ENCODE measurements at places on chromosomes 4 and X.

GRCh38 chr4:70239131-70239883, 3.1 kb upstream of the CSN3 start:
- H3K27me3 ChIP-seq = no peaks in the 10 kb centered on the region
- no peak overlapping the region for H3K4me3 ChIP-seq
- peak; percentile 28 for DNase-seq
- H3K36me3 ChIP-seq = no peaks in the 10 kb centered on the region
- H3K4me1 ChIP-seq = peaks cover 32% of the 10 kb centered on the region

GRCh38 chr4:122099896-122100295, 52.2 kb upstream of the BLTP1 start:
- H3K4me1 ChIP-seq = no peaks in the 10 kb centered on the region
- no peak overlapping the region for H3K4me3 ChIP-seq

DNA sequence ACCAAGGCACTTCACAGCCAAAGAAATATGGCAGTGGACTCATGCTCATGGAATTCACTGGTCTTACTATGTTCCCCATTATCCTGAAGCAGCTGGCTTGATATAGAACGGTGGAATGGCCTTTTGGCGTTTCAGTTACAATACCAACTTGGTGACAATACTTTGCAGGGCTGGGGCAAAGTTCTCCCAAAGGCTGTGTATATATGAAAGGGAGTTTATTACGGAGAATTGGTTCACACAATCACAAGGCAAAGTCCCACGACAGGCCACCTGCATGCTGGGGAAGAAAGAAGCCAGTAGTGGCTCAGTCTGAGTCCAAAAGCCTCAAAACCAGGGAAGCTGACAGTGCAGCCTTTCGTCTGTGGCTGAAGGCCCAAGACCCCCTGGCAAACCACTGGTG, 50.8 kb upstream of the SMARCAD1 start:
- no peaks in the 10 kb centered on the region for H3K27me3 ChIP-seq
- no peak overlapping the region for H3K27ac ChIP-seq
- no peak for DNase-seq
- H3K36me3 ChIP-seq = no peaks in the 10 kb centered on the region

- no peaks in the 10 kb centered on the region for H3K27me3 ChIP-seq
- H3K27ac ChIP-seq = no peak overlapping the region
- no peak for DNase-seq
- peaks cover 31% of the 10 kb centered on the region for H3K4me1 ChIP-seq
- H3K36me3 ChIP-seq = no peaks in the 10 kb centered on the region
- H3K4me3 ChIP-seq = no peak overlapping the region
Measured at GRCh38 chr4:47562297-47562696, 77.2 kb downstream of the ATP10D start.

DNA sequence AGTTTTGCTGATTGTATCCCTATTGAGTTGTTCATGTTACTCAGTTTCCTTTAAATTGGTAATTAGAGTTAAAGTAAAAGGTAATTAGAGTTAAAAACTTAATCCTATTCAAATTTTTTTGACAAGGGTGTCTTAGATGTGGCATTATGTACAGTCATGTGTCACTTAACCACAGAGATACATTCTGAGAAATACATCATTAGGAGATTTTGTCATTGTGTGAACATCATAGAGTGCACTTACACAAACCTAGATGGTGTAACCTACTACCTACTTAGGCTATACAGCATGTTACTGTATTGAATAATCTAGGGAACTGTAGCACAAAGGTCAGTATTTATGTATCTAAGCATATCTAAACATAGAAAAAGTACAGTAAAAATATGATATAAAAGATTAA, 39.2 kb downstream of the BEX3 start:
- H3K36me3 ChIP-seq = no peaks in the 10 kb centered on the region
- no peaks in the 10 kb centered on the region for H3K27me3 ChIP-seq
- H3K4me3 ChIP-seq = no peak overlapping the region
- no peaks in the 10 kb centered on the region for H3K4me1 ChIP-seq
- H3K27ac ChIP-seq = no peak overlapping the region
- DNase-seq = no peak

DNA sequence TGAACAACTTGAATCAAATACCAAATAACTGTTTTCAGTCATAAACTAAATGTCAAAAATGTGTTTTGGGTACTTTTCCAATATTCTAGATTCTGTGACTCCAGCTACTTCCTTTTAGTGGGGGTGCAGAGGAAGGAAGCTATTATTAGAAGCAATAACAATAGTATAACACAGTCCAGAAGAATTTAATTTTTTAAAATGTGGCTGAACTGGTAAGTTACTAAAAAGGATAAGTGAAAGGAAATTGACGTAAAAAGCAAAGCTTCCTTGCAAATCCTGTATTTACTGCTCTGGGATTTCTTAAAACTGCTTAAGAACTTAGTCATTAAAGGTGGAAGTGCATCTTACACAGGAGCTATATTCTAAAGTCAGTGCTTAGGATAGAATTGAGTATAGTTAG, 53.2 kb downstream of the MOSPD2 start:
- H3K27me3 ChIP-seq = no peaks in the 10 kb centered on the region
- DNase-seq = no peak
- H3K36me3 ChIP-seq = no peaks in the 10 kb centered on the region
- H3K27ac ChIP-seq = no peak overlapping the region

GRCh38 chr4:145731028-145731427, 51.1 kb downstream of the C4orf51 start:
- DNase-seq = peak; percentile 77
- H3K4me1 ChIP-seq = peaks cover 16% of the 10 kb centered on the region
- H3K27me3 ChIP-seq = no peaks in the 10 kb centered on the region
- H3K36me3 ChIP-seq = no peaks in the 10 kb centered on the region
- H3K4me3 ChIP-seq = no peak overlapping the region

DNA sequence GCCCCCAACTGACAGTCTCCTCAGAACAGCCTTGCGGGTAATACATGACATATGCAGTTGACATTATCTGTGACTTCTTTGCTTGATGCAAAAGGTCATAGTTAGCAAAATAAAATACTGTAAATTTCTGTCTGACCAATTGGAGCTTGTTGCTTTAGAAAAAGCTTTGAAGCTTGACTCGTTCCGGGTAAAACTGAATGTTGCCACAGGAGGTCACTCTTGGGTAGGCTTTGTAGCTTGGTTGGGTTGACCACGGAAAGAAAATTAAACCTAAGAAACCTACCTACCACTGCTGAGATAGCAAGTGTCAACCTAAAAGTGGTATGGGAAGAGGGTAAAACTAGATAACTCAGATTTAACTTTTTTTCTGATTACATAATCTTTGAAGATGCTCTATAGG, 23.2 kb downstream of the PRPS2 start:
- no peak overlapping the region for H3K27ac ChIP-seq
- H3K27me3 ChIP-seq = no peaks in the 10 kb centered on the region
- H3K36me3 ChIP-seq = peaks cover 7% of the 10 kb centered on the region
- no peak overlapping the region for H3K4me3 ChIP-seq
- H3K4me1 ChIP-seq = no peaks in the 10 kb centered on the region
- DNase-seq = peak; percentile 29

GRCh38 chr4:156390599-156391324, 437.1 kb upstream of the CTSO start:
- H3K4me1 ChIP-seq = no peaks in the 10 kb centered on the region
- no peak overlapping the region for H3K27ac ChIP-seq
- no peaks in the 10 kb centered on the region for H3K27me3 ChIP-seq
- H3K4me3 ChIP-seq = no peak overlapping the region
- no peaks in the 10 kb centered on the region for H3K36me3 ChIP-seq
- DNase-seq = no peak

DNA sequence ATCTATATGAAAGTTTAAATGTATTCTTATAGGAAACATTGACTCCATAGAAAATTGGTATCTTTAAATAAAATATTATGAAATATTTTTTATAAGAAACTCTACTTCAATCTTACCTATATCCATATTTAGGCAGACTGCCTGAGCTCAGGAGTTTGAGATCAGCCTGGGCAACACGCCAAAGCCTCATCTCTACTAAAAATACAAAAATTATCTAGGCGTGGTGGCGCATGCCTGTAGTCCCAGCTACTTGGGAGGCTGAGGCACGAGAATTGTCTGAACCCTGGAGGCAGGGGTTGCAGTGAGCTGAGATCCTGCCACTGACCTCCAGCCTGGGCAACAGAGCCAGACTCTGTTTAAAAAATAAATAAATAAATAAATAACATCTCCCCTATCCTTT, 47.5 kb downstream of the PABPC4L start:
- no peak for DNase-seq
- no peaks in the 10 kb centered on the region for H3K27me3 ChIP-seq
- H3K4me3 ChIP-seq = no peak overlapping the region
- no peaks in the 10 kb centered on the region for H3K36me3 ChIP-seq

DNA sequence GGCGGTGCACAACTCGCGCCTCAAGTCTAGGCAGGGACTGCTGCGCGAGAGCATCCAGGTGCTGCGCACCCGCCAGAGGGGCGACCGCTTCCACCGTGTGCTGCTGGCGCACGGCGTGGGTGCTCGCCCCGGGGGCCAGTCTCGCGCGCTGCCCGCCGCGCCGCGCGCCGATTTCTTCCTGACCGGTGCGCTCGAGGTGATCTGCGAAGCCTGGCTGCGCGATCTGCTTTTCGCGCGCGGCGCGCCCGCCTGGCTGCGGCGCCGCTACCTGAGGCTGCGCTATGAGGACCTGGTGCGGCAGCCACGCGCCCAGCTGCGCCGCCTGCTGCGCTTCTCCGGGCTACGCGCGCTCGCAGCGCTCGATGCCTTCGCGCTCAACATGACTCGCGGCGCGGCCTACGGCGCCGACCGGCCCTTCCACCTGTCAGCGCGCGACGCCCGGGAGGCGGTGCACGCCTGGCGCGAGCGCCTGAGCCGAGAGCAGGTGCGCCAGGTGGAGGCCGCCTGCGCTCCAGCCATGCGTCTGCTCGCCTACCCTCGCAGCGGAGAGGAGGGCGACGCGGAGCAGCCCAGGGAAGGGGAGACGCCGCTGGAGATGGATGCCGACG, 1.3 kb downstream of the CHST7 start:
- DNase-seq = no peak
- H3K27me3 ChIP-seq = no peaks in the 10 kb centered on the region
- H3K4me3 ChIP-seq = peak overlapping the region; percentile 63
- H3K4me1 ChIP-seq = peaks cover 56% of the 10 kb centered on the region

- H3K27me3 ChIP-seq = no peaks in the 10 kb centered on the region
- DNase-seq = no peak
- no peaks in the 10 kb centered on the region for H3K36me3 ChIP-seq
- H3K4me3 ChIP-seq = no peak overlapping the region
- H3K4me1 ChIP-seq = peaks cover 26% of the 10 kb centered on the region
- no peak overlapping the region for H3K27ac ChIP-seq
Measured at GRCh38 chr4:73309211-73309610, 50.6 kb upstream of the ANKRD17 start.

- no peaks in the 10 kb centered on the region for H3K4me1 ChIP-seq
- no peak overlapping the region for H3K27ac ChIP-seq
- H3K27me3 ChIP-seq = no peaks in the 10 kb centered on the region
- DNase-seq = no peak
- H3K4me3 ChIP-seq = no peak overlapping the region
- H3K36me3 ChIP-seq = no peaks in the 10 kb centered on the region
Measured at GRCh38 chrX:152895121-152895520, 2.7 kb upstream of the ZNF185 start.

DNA sequence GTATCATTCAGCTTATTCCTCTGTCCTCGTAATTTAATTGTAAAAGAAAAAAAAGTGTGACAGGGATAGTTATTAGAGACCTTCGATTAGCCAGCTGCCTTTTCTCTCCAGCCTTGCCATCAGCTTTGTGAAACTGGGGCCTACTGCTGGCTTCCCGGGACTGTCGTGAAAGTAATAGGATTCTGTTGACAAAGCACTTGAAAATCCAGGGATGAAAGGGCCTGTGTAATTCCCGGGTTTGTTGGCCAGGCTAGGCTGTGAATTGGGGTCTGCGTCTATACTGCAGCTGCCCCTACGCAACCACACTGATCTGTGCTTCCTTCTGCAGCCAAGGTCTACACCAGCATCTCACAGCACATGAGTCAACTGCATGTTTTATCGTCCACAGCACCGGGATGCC, 120.4 kb upstream of the SCML1 start:
- no peaks in the 10 kb centered on the region for H3K27me3 ChIP-seq
- H3K4me1 ChIP-seq = peaks cover 11% of the 10 kb centered on the region
- DNase-seq = no peak

DNA sequence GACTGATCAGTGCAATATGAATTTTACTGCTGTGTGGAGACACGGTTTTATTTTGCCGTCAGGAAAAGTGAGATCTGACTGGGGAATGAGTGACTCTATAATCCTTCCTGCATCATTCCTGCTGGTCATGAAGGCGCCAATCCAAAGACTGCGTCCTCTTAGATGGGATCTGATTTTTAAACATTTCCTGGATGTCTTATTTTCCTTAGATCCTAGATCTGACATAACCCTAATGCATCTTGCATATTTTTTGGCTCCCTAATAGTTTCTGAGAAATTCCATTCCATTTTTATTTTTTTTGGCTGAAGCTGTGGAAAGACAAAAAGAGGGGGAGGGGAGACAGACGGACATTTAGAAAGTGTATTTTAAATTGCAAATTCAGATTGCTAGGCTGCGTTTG, 454.9 kb upstream of the FAT1 start:
- DNase-seq = no peak
- H3K27ac ChIP-seq = no peak overlapping the region
- peaks cover 37% of the 10 kb centered on the region for H3K27me3 ChIP-seq
- H3K4me1 ChIP-seq = peaks cover 10% of the 10 kb centered on the region
- no peaks in the 10 kb centered on the region for H3K36me3 ChIP-seq

- no peaks in the 10 kb centered on the region for H3K27me3 ChIP-seq
- H3K36me3 ChIP-seq = no peaks in the 10 kb centered on the region
Measured at GRCh38 chrX:151711787-151712186, 4.0 kb upstream of the FATE1 start.

DNA sequence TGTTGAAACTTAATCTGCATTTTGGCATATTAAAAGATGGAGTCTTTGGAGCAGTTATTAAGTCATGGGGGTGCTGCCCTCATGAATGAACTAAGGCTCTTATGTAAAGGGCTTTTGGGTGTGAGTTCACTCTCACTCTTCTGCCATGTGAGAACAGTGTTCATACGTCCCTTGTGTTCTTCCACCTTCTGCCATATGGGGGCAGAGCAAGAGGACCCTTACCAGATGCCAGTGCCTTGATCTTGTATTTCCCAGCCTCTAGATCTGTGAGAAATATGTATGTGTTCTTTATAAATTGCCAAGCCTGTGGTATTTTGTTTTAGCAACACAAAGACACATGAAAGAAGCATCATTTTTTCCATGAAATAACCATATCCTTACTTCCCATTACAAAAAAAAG, 213.9 kb downstream of the SPOCK3 start:
- no peaks in the 10 kb centered on the region for H3K36me3 ChIP-seq
- H3K27me3 ChIP-seq = no peaks in the 10 kb centered on the region
- no peak overlapping the region for H3K4me3 ChIP-seq
- H3K27ac ChIP-seq = no peak overlapping the region

DNA sequence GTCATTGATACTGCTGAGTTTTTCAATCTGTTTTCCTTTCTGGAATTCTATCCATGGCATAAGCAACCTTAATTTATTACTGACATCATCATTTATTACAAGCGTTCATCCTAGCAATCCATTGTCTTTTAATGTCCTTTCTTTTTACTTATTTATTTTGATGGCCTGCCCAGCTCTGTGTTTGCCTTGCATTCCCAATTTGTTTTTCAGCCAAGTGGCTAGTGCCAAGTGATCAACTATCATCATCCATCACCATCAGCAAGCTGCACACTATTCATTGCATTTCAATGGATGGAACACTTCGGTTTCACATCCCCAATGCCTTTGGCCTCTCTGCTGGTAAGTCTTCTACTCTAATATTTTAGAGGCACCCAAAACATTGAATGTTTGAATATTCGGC, 831.7 kb upstream of the EPHA5 start:
- H3K27ac ChIP-seq = no peak overlapping the region
- H3K4me3 ChIP-seq = no peak overlapping the region
